Myocyte (in vitro differentiated cells): ENCODE measurements at places on chromosomes 11 and 22.

DNA sequence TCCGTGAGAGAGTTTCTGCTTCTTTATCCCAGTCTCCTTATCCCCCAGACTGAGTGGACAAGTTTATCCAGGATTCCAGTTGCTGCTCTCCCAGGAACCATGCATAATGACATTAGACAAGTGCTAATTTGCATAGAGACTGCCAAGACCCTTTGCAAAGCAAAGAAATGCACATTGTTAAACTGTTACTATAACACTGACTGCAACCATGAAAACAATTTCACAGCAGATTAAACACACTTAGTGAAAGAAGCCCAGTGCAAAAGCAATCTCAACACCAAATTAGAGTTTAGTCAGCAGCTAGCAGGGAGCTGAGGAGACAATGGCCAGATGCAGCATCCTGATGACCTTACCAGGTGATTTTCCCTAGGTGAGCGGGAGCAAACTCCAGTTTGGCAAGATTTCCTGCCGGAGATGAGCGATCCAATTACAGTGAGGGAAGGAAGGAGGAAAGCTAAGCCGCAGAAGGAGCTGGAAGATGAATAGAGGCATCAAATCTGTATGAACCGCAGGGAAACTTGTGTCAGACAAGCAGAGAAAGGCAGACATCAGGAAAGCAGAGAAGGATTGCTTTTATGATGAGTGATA is 273.8 kb upstream of the B3GAT1 start:
- no peak for DNase-seq

- no peak for DNase-seq
These were observed 91.3 kb downstream of the RNF169 start for GRCh38 chr11:74839971-74840370.

GRCh38 chr22:48537343-48537680 is 1290.4 kb downstream of the BRD1 start:
- DNase-seq = no peak

- no peak for DNase-seq
These were observed 6.2 kb downstream of the DNAJB13 start for GRCh38 chr11:73956876-73957653.

GRCh38 chr11:12241401-12241800 is 131.0 kb downstream of the MICAL2 start:
- no peak for DNase-seq

DNA sequence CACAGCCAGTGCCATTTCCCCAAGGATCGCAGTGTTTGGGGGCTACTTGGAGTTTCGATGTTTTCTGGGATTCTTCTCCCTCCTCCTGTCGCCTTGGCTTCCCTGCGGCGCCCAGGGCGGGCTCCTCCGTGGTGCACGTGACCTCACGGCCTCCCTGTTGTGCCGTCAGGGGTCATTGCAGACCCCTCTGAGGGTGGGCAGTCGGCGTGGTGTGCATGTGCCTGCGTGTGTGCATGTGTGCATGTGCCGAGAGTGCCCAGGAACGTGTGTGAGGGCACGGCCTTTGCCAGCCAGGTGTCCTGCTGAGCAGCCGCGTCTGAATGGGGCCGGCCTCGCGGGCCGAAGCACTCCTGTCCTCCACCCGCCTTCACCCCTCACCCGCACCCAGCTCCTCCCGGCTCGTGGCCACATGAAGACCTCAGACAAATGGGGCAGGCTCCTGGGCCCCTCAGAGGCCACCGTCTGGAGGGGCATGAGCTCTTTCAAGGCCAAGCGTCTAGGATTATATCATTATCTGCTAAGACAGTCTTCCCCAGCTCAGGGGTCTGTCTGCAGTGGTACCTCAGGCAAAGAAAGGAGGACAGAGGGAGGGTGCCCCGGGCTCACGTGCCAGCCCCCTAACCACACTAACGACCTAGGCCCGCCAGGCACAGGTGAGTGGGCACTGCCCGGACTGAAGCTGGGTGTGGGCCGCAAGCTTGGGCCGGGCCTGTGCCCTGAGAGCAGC is 9.4 kb upstream of the MRPL23 start:
- DNase-seq = no peak

DNA sequence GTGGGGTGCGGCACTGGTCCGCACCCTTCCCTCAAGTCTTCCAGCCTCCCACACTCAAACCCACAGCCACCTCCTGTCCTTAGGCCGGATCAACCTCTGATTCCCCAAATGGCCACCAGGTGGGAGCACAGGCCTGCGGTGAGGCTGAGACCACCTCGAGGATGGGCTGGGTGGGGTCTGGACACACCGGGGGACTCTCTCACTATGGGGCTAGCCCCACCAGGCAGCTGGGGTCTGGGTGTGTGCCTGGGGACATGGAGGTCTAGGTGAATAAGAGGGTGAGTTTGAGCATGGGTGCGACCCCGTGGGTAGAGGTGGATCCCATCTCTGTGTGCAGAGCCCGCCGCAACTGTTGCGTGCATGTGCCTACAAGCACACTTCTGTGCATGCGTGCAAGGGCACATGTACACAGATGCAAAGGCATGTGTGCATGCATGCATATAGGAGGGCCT is 32.6 kb downstream of the MYO18B start:
- DNase-seq = no peak

GRCh38 chr11:94768602-94769541 is 716 bp downstream of the AMOTL1 start:
- DNase-seq = peak; percentile 61

DNA sequence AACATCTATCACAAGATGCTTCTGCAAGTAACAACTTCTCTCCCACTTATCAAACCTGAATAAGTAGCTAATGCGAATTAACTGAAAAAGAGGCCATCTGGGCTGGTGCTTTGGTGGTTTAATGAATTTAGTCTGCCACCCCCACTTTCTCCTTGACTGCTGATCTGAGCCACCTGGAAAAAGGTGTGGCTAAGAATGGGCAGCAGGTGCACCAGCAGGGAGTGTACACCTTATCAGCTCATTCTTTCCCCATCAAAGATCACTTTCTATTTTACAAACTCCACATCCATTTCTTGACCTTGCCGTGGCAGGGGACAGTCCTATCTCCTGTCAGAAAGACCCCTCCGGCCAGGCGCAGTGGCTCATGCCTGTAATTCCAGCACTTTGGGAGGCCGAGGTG is 6.5 kb downstream of the RFPL3 start:
- DNase-seq = no peak

GRCh38 chr11:82995754-82996398 is 75.8 kb downstream of the RAB30 start:
- peak; percentile 70 for DNase-seq

DNA sequence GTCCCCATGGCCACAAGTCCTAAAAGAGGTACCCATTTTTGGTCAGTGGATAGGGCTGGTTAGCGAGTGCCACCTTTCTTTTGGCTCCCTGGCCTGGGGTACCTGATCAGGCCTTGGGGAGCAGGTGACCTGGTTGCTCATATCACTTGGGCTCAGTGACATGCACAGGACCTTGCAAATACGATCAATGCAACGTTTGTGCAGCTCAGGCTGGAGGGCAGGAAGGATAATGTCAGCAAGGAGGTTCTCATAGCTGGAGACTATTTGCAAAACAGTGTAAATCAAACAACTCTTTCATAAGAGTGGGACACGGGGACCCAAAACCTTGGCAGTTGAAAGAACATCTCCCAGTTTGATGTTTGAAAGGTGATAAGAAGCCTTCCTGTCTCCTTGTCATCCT is 127.4 kb upstream of the CADM1 start:
- DNase-seq = no peak

GRCh38 chr11:465896-466530 is 15.9 kb downstream of the PTDSS2 start:
- no peak for DNase-seq

DNA sequence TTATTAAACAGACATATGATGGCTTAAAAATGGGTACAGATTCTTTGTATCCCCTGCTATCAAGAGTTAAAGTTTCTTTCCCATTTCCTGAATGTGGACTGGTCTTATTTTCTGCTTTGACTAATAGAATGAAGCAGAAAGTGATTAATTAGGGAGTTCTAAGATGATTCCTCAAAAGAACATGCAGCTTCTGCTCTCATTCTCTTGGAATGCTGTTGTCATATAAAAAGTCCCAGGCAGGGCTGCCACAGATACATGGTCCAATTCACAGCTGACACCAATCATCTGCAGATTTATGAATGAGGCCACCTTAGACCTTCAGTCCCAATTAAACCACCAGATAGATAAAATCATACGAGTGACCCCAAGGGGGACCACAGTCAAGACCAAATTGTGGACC is 844.5 kb upstream of the RAG2 start:
- DNase-seq = no peak

DNA sequence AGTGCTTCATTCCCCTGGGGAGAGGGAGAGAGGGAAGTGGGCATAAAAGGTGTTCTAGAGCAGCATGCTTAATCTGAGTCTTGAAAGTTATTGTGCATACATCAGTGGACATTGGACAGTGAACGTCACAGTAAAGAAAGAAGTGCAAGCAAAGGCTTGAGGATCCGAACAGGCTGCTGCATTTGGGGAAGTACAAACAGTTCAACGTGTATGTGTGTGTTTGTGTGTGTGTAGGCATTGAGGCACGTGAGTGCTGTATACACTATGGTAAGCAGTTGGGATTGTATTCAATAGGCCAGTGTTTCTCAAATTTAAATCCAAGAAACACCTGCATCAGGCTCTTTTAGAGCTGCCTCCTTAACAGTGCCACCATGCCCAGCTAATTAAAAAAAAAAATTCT is 10.4 kb upstream of the EIF3M start:
- DNase-seq = no peak

- DNase-seq = no peak
These were observed 37.9 kb downstream of the IZUMO1R start for GRCh38 chr11:94342250-94342649.

DNA sequence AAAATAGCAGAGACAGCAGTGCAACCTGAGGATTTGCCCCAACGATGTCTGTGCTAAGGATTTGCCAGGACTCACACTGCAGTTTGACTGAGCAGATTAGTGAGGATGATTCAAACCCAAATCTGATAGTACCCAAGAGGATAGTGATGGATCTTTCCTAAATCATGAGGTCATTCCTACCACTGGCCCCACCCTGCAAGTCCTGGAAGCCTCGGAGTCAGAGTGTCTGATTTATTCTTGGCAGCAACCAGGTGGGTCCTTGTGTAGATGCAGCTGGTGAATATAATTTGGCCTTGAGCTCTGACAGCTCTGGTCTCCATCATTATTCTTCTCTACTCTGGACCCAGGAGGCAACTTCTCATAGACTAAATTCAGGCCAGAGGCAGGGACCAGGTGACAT is 179.3 kb upstream of the RAG2 start:
- DNase-seq = no peak

GRCh38 chr11:100776212-100776896 is 89.3 kb downstream of the ARHGAP42 start:
- no peak for DNase-seq

DNA sequence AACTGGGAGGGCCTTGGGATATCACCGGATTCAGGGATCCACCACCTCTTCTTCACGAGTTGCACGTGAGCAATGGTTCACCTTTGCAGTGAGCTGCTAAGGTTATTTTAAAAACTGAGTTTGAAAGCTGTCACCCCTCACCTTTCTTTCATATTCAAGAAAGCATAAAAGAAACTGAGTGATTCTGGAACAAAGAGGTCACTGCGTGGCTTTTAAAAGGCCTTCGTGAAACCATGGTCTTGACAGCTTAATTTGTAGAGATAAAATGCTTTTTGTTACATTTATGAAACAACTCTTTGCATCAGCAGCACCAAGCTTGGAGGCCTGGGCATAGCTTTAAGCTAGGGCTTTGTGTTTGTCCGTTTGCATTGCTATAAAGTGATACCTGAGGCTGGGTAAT is 101.4 kb upstream of the NECTIN1 start:
- DNase-seq = no peak

GRCh38 chr11:19370100-19370861 is 129.5 kb upstream of the E2F8 start:
- no peak for DNase-seq

DNA sequence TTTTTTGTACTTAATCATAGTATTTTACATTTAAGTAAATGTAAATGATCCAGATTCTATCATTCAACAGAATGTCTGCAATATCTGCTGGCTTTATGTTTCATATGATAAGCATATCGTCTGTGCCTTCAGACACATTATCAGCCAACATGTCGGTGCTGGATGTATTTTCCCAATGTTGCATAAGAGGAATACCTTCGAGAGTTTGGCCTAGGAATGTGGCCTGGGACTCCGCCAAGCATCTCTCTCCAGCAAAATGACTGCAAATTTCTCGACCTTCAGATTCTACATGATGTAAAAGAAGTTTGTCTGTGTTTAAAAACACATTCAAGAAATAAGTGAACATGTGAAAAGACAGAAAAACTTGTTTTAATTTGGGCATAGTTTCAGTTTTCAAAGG is 6.9 kb downstream of the BDNF start:
- no peak for DNase-seq

DNA sequence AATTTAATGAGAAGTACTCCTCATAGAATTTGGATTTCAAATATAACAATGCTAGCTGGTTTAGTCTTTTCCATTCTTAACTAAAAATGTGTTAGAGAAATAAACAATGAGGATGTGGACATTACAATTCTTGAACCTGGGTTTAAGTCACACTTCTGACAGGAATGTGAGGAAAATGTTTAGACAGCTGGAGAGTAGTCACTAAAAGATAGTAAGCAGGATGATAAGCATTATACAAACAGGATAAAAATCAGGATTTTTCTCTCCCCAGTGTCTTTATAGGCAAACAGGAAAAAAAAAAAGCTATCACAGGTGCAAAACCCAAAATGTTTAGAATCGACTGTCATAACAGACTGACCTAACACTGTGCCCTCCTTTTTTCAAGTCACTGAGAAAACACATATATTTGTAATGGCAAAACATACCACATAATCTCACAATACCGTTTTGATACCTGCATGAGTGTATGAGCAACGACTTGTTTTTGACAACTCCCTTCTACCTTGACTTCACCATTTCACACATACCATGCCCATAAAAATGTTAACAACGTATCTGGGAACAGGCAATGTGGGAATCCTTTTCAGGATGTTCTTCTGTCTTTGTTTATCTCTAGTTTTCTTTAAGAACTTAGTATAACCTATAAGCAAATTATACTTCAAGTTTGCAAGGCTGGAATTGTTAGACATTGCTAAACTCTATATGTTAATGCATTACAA is 242.0 kb downstream of the SBF2 start:
- DNase-seq = no peak

GRCh38 chr22:32401486-32401885 is 10.6 kb downstream of the RTCB start:
- DNase-seq = no peak

DNA sequence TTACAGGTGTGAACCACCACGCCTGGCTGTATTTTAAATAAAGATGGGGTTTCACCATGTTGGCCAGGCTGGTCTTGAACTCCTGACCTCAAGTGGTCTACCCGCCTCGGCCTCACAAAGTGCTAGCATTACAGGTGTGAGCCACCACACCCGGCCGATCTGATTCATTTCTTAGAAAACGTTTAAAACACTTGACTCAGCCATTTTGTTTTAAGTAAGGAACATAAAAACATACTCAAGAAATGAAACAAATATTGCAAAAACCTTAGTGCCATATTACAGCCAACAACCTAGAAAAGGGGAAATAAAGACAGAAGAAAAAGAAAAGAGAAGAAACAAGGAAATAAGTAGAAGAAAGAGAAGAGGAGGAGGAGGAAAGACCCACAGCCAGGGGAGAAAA is 17.4 kb downstream of the LRFN4 start:
- no peak for DNase-seq
